ENCODE measurements at places on chromosomes 1 and 21.

DNA sequence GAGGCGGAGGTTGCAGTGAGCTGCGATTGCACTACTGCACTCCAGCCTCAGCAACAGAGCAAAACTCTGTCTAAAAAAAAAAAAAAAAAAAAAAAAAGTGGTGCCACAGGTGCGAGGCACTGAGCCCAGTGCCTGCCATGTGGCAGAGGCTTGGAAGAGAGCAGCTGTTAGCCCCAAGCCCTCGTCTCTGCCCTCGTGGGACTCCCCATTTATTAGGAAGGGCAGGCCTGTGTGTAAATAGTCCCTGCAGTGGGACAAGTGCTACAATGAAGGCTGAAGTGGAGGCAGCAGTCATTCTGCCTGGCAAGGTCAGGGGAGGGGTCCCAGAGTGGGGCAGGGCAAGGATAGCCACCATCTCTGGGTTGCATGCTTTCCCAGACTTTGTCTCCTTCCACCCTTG lies 6.5 kb downstream of the RPS6KA1 start:
- no peak for DNase-seq

GRCh38 chr1:153343040-153343681 lies 5.5 kb downstream of the PGLYRP4 start:
- no peak for DNase-seq

GRCh38 chr1:6519491-6519934 lies 28.0 kb upstream of the PLEKHG5 start:
- no peak for DNase-seq

DNA sequence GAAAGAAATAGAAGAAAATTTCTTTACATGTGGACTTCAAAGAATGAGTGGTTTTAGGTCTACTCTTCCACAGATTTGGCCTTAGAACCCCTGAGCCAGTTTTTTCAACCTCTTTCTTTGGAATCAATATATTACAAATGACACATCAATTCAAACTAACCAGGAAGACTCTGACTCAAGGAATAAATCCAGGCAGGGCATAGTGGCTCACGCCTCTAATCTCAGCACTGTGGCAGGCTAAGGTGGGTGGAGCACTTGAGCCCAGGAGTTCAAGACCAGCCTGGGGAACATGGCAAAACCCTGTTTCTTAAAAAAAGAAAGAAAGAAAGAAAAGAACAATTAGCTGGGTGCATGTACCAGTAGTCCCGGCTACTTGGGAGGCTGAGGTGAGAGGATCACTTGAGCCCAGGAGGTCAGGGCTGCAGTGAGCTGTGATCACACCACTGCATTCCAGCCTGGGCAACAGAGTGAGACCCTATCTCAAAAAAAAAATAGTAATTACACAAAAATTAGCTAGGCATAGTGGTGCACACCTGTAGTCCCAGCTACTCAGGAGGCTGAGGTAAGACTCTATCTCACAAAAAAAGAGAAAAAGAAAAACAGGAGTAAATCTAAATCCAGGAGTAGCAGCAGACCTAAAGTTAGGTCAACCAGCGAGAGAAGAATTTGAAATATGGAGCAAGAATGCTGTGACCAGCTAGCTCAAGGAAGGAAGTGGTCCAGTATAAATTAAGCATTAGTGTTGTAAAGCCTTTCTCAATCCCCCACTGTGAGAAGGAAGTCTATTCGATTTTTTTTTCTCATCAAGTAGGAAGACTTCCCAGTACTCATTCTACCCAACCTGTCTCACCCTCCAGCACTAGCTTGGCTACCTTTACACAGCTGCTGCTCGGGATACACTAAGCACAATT lies 1.9 kb downstream of the SORT1 start:
- DNase-seq = no peak

- DNase-seq = no peak
These were observed 69.2 kb upstream of the ARTN start for GRCh38 chr1:43864111-43865045.

Measured in AG09309 (cell line).